Cerebellum (tissue), 4 donors: ENCODE measurements at places on chromosomes 7 and 10. TPM values are rescaled to one million over a fixed set of nuclear protein-coding genes. Genes with fewer than 3 reads are reported as not detected.

The PCLO gene
- total RNA-seq, result 66.6 TPM

The C10orf67 gene
- total RNA-seq, result 0.54 TPM

The GIMAP7 gene
- total RNA-seq, result 1.8 TPM

The ACHE gene
- total RNA-seq, result 14.4 TPM

The ARHGEF5 gene
- total RNA-seq, result 1.2 TPM

The VTI1A gene
- 59.8 TPM for total RNA-seq

The LRRD1 gene
- 1.7 TPM for total RNA-seq

The TMEM270 gene
- not detected for total RNA-seq

The MBL2 gene
- total RNA-seq, result not detected

The HYAL4 gene
- not detected for total RNA-seq

The BCAP29 gene
- total RNA-seq, result 40.3 TPM

The LRRC4 gene
- 21.4 TPM for total RNA-seq

The GPRIN2 gene
- 32.0 TPM for total RNA-seq
